Thyroid gland (tissue), 4 donors: ENCODE measurements at places on chromosomes 7 and 10. TPM values are rescaled to one million over a fixed set of nuclear protein-coding genes. Genes with fewer than 3 reads are reported as not detected.

GRCh38 chr7:28845106-28845505, 113.0 kb downstream of the TRIL start:
- no peak for DNase-seq

- no peak for DNase-seq
These were observed 80.5 kb downstream of the CCNY start for GRCh38 chr10:35416619-35417312.

DNA sequence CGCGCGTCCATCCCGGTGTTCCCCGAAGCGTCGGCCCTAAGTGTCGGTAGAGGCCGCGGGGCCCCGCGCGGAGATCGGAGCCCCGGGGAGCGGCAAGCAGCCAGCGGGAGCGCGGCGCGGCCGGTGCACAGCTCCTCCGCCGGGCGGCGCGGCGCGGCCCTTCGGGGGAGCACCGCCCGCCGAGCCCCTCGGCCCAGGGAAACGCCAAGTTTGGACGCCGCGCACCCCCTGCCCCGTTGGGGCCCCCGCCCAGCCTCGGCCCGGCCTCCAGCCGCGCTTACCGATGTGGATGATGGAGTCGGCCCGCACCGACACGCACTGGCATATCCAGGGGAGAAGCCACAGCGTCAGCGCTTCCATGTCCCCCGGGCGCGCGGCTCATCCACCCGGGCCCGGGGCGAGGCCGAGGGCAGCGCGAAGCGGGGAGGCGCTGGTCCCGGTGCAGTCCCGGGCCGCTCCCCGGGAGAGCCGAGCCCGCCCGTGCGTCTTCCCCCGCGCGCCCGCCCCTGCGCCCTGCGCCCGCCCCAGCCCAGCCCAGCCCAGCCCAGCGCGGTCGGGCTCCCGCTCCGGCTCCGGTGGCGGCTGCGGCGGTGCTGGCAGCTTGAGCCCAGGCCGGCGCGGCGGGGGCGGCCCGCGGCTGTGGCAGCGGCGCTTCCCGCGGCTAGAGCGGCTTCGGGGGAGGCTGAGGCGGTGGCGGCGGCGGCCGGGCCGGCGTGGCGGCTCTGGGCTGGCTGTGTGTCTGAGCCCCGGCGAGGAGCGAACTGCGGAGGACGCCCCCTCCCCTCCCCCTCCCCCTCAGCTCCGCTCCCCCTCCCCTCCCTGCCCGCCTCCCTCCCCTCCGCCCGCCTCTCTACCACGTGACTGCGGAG, at the start of gene GRID1:
TSS of gene GRID1 (minus strand) at position 763 of the 869 bp plus-strand sequence.
- DNase-seq, result peak; percentile 64

DNA sequence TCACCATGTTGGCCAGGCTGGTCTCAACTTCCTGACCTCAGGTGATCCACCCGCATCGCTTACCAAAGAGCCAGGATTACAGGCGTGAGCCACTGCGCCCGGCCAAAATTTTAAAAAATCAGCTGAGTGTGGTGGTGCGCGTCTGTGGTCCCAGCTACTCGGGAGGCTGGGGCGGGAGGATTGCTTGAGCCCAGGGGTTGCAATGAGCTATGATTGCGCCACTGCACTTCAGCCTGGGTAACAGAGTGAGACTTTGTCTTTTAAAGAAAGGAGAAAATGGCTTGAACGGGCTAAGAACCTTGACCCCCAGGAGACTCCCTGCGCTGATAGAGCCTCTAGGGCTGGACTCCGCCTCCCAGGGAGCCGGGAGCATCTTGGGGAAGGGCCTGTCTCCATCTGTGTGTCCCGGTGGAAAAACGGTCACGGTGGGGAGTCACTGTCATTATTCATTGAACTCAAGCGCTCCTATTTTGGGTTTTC, 760 bp upstream of the KCTD7 start:
- DNase-seq, result no peak

DNA sequence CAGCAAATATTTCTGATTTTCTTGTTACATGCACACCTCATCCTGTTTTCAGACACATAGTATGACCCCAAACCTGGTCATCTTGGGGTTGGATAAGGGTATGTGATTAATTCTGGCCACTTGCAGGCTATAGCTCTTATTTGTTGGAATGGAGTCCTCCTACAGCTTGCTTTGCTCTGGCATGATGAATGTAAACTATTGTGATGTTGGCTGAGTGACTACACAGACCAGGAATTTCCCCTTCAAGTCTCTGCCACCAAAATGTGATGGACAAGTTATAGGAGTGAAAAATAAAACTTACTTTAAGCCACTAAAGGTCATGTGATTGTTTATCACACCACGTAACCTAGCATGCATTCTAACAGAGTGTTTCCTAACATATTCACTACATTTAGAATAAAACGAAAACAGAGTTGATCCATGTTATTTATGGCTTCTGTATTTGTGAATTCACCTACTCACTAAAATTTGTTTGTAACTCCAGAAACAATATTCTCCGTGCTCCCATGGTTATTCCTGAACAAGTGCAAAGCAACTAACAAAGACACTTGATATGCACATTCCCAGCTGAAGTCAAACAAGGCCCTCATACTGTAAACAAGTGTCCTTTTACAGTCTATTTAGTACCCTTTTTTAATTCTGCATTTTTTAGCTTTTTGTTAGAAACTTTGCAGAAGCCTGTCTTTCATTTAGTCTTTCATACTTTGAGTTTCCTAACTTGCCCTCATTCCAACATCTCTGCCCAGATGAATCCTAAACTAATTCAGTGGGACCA, 599.2 kb upstream of the PCDH15 start:
- DNase-seq, result no peak

DNA sequence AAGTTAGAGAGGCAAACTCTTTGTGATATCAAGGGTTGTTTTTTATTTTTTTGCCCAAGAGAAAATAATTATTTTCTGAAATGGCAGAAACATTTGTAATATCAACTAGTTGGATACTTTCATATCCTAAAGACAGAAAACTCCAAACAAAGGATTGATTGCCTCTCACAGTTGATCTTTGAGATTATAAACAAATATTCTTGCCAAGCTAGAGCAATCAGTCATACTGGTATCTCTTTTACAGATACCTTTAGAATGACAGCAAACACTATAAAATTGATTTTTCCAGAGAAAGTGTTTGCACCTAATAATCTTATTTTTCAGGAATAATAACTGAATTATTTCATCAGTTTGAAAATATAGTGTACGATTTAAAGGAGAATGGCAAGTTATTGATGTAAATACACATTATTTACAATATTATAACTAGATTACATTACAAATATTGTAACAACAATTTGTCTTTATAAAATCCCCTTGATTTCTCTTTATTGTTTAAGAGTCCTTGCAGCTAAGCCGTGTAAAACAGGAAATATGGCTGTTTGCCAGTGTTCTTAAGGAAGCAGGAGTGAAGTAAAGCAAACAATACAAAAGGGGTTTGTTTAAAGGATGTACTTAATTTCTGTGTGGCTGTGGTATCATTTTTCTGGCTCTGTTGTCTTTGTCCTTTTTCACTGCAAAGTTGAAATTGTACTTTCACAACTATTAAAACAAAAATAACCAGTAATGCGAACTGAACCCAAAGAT, 58.4 kb downstream of the MAPK8 start:
- peak; percentile 15 for DNase-seq

GRCh38 chr7:129612112-129613015, 844 bp downstream of the NRF1 start:
- DNase-seq, result peak; percentile 66

- DNase-seq, result no peak
These were observed 28.6 kb downstream of the PPP3CB start for GRCh38 chr10:73467206-73467605.

- no peak for DNase-seq
These were observed 13.1 kb downstream of the BLVRA start for GRCh38 chr7:43771573-43771972.

DNA sequence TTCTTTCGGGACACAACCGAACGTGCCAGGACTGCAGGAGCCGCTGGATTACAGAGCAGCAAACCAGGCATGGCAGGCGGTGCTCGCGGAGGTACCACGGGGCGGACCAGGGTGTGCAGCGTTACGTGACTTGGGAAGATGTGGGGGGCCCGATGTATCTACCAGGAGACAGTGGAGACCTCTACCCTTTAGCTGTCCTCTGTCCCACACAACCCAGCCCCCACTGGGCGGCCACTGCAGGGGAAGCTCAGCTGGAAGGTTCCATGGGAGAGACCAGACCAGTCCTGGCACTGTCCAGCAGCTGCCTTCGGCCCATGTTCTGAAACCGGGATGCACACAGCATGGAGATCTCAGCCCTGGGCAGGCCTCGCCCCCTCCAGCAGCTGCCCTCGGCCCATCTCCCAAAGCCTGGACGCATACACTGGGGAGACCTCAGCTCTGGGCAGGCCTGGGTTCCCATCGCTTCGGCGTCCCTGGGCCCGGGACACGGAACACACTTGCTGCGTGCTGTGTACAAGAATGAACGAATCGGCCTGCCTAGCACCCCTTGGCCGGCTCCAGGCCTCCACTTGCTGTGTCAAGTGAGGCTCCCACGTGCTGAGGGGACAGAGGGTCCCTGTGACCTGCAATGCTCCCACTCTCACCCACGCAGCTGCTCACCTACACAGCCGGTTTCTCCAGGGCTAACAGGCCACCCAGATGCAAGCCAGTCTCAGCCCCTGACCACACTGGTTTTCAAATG, 177.4 kb downstream of the ELFN1 start:
- DNase-seq, result peak; percentile 0

DNA sequence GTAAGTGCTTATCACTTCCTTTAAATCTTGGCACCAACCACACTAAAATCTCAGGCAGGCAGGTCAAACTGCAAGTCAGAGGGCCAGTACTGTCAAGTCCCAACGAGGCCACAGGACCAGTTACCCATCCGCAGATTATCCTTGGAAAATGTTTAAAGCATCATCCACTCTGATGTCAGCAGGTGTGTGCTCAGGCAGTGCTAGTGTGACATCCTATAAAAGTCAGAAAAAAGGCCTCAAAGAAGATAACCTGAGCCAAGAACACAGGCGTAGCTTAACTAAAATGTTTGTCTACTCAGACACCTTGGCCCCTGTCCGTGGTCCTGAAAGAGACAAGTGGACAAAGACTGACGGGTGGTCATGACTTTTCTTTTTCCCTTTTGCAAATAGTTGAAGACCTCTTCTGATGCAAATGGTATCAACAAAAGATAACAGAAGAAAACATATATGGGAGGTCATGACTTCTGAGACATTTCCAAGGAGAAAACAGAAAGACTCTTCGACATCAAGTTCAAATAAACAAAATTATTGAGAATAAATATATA, 309.3 kb downstream of the KCNMA1 start:
- peak; percentile 16 for DNase-seq

GRCh38 chr10:21521751-21522533, 3.5 kb downstream of the SKIDA1 start:
- DNase-seq, result no peak

- no peak for DNase-seq
These were observed 214.2 kb downstream of the WDR11 start for GRCh38 chr10:121065330-121065729.

DNA sequence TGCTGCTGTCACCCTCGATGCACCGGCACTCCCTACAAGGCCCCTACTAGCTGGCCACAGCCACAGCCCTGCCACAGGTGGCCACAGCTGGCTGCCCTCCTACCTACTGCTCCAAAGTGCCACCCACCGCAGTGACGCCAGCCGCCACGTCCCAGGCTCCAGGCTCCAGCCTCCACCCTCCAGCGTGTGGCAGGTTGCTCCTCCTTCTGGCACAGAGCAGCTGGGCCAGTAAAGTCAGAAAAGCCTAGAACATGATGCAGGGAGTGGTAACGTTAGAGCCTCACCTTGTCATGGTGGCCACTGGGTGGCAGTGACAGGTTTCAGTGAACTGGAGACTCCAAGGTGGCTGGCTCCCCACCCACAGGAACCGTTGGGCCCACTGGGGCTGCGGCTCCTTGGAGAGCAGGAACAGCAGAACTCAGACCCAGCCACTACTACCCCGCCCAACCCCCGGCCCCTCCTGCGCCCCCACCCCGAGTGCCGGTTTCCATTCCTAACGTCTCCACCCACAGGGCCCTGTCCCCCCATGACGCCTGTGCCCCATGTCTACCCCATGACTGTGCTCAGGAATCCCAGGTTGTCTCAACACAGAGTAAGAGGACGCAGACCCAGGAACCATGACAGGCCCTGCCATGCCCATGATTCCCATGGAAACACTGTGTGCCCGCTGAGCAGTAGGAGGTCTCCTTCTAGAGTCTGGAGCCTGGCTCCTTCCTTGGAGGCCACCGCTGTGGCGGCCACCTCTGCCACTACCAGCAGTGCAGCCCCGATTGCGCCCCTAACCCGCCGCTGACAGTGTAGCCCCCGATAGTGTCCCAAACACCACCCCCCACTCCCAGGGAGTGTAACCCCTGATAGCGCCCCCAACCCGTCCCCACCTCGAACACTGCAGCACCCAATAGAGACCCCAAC, 52.3 kb upstream of the ZNF33B start:
- DNase-seq, result no peak

- peak; percentile 21 for DNase-seq
These were observed 5.8 kb upstream of the SCD start for GRCh38 chr10:100340948-100341847.

DNA sequence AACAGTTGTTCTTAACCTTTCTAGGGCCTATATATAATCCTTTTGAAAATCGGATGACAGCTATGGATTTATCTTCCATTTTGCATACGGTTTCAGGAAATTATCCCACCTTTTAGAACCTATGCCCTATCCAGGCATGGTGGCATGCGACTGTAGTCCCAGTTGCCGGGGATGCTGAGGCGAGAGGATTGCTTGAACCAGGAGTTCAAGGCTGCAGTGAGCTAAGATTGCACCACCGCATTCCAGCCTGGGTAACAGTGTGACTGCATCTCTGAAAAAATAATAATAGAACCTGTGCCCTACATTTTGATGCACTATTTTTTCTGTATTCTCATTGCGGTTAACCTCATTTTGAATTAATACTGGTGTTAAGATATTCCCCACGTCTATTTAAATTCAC, 11.6 kb downstream of the CCAR1 start:
- DNase-seq, result no peak

DNA sequence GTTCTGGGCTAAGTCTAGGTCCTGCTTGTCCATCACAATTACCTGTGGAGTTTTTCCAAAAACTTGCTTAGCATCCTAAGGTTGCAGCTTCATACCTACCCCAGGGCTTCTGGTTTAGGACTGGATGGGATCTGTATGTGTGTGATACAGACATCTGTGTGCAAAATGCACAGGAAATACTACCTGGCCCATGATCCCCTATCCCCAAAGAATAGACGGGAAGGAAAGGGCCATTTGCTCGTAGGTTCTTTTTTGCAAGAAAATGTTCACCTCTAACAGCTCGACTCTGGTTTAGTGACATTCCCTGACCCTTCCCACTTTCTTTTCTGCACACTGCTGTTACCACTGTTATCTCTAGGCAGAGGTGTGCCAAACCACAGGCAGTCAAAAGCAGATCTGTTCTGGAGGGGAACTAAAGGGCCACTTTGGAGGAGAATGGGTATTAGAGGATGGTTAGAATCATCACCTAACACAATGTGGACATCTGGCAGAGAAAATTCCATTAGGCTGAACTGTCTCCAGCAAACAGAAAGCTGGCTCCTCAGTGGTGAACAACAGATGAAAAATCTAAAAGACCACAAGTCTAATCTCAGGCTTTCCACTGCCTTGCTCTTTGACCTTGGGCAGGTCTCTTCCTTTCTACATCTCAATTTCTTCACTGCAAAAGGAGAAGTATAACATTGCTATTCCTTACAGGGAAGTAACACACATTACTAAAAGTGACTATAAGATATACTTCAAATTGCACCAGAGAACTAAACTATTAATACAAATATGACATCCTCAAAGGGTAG, 107.4 kb downstream of the UBE2H start:
- no peak for DNase-seq

- peak; percentile 10 for DNase-seq
These were observed 53.8 kb downstream of the ARL5B start for GRCh38 chr10:18713077-18713476.

The CALHM3 gene
- total RNA-seq, result not detected

The EPHB4 gene
- total RNA-seq, result 38.0 TPM

The FFAR4 gene
- total RNA-seq, result not detected

The CRTAC1 gene
- 2.6 TPM for total RNA-seq

The GRK5 gene
- total RNA-seq, result 18.0 TPM

The NPTX2 gene
- 3.0 TPM for total RNA-seq

The BLNK gene
- total RNA-seq, result 15.9 TPM
